ENCODE measurements at places on chromosomes 5 and 9. TPM values are rescaled to one million over a fixed set of nuclear protein-coding genes. Genes with fewer than 3 reads are reported as not detected.
A peak's percentile ranks its signal among the peaks of the same experiment; 100 is the strongest.

CLINT1 gene
- total RNA-seq: 148 TPM

MUSK gene
- total RNA-seq: not detected

SLC38A9 gene
- total RNA-seq: 32.4 TPM

DNA sequence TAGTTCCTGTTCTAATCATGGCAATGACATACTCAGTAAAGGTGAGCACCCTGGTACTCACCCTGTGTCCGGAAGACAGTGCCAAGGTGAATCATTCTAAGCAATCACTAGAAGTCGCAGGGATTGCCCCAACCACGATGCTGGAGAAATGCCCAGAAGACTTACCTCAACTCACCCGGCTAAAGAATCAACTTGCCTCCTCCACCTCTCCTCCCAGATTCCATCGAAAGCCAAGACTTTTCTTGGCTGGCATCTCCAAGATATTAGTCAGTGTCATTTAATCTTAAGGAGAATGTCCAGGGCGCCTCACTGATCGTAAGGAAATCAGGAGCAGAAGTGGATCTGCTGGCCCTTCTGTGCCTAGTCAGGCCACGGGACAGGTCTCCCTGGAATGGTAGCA, 204.9 kb downstream of the ERCC6L2 start:
- DNase-seq: peak; percentile 99

DNA sequence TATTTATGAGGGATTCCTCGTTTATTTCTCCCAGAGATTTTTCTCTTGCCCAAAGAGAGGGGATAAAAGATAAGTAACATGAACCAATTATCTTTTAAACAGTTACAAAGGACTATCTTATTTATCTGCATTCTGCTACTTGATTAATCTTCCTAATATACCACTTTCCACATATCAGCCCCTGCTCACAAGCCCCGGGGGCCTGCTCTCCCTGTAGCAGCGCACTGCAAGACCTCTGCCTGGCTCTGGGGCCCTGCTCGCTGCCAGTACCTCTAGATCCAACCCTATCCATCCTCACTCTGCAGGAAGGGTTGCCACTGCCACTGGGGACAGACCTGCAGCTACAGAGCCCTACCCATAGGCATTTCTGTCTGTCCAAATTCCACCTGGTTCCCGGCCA, 75.3 kb downstream of the MED27 start:
- DNase-seq: no peak

DNA sequence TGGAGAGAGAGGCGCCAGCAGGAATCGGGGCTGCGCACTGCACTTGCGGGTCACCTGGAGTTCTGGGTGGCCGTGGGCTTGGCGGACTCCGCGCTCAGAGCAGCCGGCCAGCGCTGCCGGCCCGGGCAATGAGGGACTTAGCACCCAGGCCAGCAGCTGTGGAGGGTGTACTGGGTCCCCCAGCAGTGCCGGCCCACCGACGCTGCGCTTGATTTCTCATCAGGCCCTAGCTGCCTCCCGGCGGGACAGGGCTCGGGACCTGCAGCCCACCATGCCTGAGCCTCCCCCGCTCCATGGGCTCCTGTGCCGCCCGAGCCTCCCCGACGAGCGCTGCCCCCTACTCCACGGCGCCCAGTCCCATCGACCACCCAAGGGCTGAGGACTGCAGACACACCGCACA, 325.6 kb downstream of the ACTL7B start:
- no peak for DNase-seq

DNA sequence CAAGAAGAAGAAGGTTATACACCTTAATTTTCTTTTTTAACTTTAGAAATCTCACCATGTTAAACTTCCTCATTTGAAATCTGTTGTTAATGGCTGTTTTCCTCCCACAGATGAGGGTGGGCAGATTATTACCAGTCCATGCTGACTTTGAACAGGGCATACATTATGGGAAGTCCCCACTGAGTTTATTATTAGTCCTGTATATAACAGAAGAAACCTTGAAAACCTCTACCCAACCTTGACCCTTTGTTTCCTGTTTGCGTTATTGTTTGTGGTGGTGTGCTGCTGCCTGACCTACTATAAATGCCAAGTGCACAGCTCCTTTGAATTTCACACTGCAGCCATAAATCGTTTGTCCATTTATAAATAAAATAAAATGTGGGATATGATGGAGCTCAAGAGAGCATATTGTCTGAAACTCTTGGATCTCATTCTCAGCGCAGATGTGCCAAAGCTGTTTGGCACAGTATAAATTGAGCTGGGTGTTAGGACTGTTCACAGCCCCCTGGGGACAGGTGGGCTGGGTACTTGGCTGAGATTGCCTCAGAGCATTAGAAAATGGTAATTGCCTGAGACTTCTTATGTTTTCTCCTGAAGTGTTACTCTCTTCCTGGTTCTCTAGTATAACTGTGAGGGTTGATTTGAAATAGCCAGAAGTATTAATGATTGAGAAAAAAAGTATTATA, 139.6 kb downstream of the SPATA31D1 start:
- DNase-seq: no peak

DNA sequence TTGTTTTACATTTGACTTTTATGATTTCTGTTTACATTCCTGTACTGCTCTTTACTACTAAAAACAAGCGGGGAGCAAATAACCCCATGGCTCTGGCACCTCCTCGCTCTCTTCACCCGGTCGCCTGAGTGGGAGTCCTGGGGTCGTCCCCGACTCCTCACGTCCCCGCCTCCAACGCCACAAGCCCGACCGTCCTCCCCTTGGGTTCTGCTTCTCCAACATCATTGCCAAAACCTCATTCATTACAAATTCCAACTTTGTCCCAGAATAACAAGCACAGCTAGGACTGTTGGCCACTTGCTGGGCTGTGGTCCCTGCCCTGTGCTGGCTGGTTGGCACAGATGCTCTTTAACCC, 35.1 kb downstream of the MRPL36 start:
- no peak for DNase-seq

DNA sequence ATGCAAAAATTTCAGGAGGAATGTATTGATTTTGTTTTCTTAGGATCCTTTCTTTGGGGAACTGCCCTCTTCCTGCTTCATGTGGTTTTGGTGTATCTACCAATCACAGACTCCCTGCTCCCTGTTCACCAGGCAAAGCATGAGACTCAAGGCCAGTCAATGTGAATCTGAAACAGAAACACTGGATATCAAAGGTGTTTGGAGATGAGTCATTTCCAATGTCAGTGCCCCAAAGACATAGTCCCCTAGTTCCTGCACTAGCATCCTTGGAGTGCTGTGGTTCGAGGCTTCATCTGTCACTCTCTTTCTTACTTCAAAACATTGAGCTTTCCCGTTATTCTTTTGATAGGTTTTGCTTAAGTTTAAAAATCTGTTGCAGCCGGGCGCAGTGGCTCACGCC, 8.1 kb downstream of the PPP3R2 start:
- DNase-seq: no peak

- DNase-seq: peak; percentile 86
These were observed 219.6 kb downstream of the PLK2 start for GRCh38 chr5:58240322-58240721.

GRCh38 chr5:129359450-129359849, 100.6 kb upstream of the ADAMTS19 start:
- peak; percentile 93 for DNase-seq

GRCh38 chr9:132806723-132807421, 71.2 kb downstream of the AK8 start:
- DNase-seq: no peak

DNA sequence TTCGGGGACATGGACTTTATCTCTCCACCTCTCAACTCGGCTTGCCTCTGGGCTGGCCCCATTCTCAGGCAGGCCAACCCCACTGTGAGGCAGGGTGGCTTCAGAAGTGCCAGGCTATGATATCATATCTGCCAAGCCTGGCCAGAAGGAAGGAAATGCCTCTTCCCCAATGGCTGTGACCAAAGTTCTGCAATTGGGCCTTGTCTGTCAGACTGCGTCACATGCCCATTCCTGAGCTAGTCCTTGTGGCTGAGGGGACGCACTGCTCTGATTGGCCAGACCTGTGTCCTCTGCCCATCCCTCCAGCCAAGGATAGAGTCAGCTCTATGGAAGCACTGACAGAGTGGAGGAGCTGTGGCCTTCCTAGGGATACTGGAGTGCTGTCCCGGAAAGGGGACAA, 11.9 kb downstream of the SMIM23 start:
- no peak for DNase-seq

DNA sequence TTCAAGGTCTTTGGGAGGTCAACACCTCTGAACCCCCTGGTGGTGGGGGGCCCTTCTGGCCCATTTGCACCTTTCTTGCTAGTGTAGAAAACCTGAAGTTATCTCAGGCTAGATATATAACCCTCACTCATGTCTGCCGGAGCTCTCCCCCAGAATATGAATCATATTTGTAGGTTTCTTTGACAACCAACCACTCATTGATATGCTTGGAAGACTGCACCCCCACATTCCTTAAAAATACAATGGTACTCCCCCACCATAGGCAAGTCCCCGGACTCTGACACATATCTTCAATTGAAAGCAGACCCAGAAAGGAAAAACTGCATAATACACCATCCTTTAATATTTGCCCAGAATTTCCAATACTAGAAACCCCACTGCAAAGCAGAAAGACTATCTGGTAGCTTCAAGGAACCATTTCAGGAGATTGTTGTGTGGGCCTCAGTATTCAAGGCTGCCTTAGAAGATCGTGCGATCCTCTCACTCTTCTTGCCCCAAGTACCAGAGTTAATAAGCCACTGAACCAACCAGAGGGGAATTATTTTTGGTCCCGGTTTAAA, 978 bp upstream of the UBE2B start:
- peak; percentile 13 for DNase-seq

- DNase-seq: peak; percentile 64
These were observed 20.5 kb downstream of the ADRB2 start for GRCh38 chr5:148846930-148847329.

- no peak for DNase-seq
These were observed 51.7 kb downstream of the RXRA start for GRCh38 chr9:134377976-134378375.

GRCh38 chr5:154444556-154445421, 1.0 kb upstream of the SAP30L start:
- peak; percentile 3 for DNase-seq

GRCh38 chr5:80260461-80260860, 4.6 kb upstream of the SERINC5 start:
- no peak for DNase-seq

DNA sequence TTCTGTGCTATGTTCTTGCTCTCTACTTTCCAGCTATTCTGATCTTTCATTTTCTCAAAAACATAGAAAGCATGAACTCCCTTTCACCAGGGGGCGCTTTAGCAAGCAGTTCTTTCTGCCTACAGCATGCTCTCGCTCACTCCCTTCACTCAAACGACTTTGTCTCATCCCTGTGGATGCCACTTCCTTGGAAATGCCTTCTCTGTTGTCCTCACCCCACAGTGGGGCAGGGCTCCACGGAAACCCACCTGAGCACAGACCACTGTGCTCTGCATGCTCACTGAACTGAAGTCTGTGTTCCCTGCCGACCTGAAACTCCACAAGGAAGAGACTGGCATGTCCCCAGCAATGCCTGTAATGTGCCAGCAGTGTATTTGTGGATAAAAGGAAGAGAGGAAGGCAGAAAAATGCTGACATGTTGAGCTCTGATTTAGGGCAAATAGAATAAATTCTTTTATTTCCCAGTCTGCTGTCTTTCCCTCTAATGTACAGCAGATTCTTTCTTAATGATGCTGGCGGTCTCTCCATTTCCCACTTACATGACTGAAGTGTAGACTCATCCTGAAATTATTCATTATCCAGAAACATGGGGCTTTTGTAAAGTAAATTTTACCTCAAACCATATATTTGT, 4.9 kb upstream of the ROR2 start:
- peak; percentile 49 for DNase-seq

DNA sequence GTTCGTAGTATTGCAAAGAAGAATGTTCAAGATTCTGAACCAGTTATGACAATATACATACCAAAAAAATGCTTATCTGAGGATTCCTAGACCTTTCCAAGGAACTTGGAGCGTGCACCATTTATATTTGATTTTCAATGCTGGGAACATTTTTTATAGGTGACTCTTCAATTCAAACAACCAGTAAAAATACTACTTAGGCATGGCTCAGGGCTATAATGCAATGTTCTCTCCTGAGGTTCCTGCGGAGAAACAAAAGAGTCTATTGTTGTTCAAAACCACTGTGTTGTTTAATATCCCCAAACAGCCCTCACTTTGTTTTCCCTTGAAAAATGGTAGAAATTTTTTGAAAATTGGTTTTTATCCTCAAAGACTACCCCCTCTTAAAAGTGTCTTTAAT, 335.7 kb upstream of the IZUMO3 start:
- DNase-seq: no peak

DNA sequence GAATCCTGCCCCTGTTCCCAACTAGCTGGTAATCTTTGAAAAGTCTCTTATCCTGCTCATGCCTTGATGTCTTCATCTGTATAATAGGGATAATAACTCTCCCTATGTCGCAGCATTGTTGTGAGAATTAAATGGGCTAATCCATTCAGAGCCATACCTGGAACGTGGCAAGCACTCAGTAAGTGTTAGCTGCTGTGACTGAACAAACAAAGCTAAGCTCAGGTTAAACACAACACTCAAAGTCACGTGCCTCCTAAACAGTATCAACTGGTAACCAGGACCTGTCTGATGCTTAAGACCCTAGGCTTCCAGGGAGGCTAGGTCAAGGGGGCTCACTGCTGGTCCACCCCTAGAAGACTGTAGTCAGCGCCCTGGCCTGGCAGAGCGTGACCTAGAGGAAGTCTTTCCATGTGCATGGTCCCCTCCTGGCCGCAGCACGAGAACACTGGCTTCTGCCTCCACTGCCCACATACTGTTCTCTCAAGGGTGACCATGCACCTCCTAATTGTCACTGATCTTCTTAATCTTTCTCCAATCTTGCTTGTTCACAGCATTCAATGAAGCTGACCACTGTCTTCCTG, 211.1 kb downstream of the TTLL11 start:
- no peak for DNase-seq

DNA sequence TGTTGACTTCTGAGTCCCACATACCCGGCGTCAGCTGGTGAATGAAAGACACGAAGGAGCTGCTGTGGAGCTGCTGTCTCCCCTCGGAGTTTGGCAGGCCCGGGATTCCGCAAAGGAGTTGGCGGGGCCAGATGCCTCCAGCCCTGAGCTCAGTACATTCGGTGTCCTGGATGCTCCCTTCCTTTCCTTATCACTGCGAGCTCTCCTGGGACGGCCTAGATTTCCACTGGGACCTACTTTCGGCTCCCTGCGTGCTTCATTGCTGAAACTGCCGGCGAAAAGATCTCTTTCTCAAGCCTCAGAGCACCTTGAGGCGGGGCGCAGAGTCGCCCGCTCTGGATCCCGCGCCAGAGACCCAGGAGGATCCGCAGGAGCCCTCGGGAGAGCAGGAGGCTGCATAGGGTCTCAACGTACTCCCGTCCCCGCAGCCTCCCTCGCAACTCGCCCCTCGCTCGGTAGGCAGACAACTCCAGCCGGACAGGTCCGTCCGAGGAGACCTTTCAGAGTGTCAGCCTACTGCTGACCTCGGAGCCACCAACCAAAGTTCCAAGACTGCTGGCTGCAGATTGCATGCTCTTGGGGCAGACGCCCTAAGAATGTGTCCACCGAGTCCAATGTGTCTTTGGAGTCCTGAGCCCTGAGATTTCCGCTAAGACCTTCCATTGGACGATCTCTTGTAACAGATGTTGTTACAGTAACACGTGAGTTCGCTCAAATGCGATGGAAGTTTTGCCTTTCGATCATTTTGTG, 6.1 kb downstream of the ANXA2R start:
- DNase-seq: no peak
